NCI-H524 (cell line): ENCODE measurements at places on chromosomes 4 and X.
A peak's percentile ranks its signal among the peaks of the same experiment; 100 is the strongest.

- DNase-seq = no peak
Measured at GRCh38 chr4:103422467-103423219, 224.5 kb upstream of the CENPE start.

DNA sequence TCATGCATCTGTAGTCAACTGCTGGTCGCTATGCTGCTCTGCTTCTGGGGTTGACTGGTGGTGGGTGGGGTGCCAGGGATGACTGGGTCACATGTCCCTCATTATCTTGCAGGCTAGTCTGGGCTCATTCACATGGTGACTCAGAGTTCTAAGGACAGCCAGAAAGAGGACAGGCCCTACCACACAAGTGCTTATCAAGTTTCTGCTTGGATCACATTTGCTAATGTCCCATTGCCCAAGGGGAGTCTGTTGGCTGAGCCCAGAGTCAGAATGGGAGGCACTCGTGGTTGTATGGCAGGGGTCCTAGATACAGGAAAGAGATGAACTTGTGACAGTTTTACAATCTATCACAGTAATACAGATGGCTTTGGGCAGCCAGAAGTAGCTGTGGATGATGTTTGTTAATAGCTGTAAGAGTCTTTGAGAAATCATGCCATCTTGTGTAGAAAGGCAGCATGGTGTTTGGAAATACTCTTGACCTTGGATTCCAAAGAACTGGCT lies 221.3 kb downstream of the GPAT3 start:
- no peak for DNase-seq

DNA sequence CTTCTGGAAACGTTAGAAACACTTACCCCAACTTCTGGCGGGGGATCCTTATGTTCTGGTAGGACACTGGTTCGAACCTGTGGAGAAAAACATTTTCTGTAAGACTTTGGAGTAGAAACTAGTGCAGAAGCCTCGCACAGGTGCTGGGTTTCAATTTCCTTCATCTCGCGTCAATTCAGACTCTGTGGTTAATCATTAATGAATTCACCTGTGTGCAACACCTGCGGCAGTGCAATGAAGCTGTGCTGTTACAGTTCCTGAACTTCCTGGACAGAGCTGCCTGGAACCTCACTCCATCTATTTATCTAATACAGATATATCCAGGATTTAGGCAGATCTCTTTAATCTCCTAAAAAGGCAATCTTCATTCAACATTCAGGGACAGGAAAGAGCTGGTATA lies 531.4 kb downstream of the INPP4B start:
- no peak for DNase-seq

- DNase-seq = no peak
Measured at GRCh38 chr4:154004507-154005170, 215.8 kb upstream of the SFRP2 start.

DNA sequence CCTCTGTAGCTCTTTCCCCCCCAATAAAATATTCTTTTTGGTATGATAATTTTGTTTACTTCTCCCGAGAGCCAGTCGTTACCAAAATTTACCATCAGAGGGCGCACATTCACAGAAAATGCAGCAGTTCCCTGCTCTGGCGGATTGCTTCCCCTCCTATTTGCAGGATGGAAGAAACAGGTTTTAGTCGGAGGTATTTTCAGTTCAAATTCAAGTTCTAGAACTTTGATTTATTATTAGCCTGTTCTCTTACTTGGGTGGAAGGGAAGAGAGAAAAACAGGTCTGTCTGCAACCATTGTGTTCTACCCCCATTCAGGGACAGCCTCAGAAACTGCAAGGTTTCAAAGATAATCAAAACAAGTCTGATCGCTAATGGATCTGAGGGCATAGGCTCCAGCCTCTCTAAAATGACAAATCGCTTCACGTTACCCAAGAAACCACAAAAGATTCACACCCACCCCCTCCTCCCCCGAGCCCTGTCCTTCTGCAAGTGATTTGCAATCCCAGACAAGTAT lies 263.8 kb upstream of the RPS6KA3 start:
- DNase-seq = peak; percentile 78

DNA sequence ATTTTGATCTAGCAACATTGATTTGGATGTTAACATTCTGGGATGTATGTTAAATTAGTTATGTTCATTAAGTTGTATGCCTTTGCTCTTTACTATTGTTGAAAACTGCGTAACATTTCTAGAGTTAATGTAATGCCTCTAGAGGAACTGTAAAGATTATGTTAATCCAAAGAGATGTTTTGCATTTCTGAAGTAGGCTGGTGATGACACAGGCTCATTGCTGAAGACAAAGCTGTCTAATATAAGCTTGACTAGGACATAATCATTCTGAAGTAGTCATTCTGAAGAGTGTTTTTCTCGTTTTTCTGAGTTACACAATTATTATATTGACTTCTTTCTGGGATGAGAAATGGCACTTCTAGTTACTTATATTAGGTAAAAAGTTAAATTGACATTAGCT lies 72.9 kb downstream of the LRP2BP start:
- DNase-seq = no peak

GRCh38 chr4:158159054-158159717 lies 13.6 kb downstream of the GASK1B start:
- DNase-seq = no peak

DNA sequence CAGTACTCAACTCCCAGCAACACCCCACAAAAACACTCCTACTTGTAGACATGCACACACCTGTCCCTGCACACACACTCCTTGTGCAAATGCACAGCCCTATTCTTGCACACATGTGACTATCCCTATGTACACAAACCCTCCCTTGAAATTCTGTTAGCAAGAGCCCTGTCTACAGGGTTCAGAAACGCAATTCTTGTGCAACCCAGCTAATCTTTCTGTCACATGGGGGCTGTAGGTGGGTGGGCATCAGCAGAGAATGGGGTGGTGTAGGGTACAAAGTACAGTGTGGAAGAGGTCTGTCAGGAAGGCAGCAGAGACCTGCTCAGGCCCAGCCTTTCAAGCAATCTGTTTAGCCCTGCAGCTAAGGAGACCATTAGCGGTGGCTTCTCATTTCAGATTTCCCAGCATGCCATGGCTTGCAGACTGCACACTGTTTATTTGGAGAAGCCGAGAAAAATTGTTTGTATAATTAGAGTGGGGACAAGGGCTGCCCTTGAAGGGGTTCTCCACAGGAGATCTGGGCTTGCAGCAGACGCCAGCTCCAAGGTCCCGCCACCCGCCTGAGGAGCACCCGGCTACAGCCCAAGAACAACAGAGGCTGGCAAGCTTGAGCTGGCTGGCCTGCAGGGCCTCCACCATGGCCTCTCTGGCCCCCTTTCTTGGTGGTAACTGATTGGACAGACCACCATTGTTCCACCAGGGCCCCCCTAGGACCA lies 144.0 kb upstream of the PJA1 start:
- no peak for DNase-seq

- no peak for DNase-seq
Measured at GRCh38 chr4:145481942-145482208, 222 bp downstream of the SMAD1 start.

DNA sequence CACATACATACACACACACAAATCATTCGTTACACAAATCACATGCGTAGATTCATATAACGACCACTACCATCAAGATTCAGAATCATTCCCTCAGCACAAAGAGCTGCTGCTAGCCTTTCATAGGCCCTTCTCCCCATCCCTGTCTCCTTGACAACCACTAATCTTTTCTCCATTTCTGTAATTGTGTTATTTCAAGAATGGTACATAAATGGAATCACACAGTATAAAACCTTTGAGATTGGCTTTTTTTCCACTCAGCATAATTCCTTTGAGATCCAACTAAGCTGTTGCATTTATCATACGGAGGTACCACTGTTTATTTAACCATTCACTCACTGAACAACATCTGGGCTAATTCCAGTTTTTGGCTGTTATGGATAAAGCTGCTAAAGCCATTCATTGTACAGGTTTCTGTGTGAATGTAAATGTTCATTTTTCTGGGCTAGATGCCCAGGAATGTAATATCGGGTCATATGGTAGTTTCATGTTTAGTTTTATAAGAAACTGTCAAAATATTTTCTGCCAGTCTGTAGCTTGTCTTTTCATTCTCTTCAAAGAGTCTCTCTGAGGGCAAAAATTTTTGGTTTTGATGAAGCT lies 64.1 kb downstream of the USP11 start:
- DNase-seq = no peak

- no peak for DNase-seq
Measured at GRCh38 chr4:38223306-38223705, 263.1 kb downstream of the PTTG2 start.

DNA sequence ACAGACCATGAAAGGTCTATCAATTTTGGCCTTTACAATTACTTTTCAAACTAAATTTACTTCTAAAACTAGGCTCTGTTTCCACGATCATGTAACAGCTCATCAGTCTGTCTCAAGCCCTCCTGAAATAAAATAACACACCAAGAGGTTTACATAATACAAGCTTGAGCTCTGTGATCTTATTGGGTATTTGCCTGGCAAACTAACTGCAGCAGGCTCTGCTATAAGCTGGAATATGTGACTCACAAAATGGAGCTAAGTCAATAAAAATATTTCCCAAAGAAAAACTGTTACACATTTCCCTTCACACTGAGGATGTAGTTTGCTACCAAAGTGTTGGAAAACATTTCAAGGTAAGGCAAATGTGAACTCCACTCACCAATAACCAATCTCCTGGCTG lies 94.7 kb upstream of the GPM6B start:
- no peak for DNase-seq

DNA sequence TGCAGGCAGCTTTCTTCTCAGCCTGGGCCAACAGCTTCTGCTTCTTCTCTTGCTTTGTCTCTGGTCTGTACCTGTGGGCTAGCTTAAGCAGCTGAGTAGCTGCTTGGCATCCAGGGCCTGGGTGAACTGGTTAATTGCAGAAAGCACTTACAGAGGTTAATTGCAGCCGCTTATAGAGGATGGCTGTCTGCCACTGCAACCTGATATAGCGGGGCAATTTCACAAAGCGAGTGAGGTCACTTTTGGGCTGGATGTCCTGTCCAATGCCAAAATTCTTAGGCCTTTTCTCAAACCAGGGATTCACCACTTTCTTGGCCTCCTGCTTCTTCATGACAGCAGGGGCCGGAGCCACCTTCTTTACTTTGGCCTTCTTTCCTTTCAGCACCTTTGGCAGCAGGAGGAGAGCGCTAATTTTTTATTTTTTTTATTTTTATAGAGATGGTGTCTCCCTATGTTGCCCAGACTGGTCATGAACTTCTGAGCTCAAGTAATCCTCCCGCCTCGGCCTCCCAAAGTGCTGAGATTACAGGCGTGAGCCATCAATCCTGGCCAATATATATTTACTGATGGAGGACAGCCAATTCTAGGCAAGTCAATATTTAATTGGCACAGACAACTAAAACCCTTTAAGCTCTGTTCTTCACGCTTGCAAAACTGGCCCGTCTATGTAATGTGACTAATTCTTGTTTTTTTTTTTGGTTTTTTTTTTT lies 61.0 kb downstream of the ENOPH1 start:
- peak; percentile 2 for DNase-seq

DNA sequence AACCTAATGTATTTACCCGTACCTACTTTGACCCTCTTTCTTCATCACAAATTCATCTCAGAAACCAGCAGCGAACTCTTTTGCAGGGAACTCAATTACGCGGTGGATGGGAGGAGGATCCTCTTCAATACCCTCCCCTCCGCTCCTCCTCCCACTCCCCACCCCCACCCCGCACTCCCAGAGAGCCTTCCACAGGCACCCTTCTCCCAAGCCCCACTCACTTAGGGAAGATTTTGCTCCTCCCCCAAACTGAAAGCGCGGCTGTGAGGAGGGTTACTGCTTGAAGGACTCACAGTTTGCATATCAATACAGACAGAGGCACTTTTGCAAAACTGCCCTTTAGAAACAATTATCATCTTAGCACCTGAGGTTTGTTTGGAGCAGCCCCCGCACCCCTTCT lies 960 bp upstream of the IL1RAPL1 start:
- DNase-seq = peak; percentile 12

DNA sequence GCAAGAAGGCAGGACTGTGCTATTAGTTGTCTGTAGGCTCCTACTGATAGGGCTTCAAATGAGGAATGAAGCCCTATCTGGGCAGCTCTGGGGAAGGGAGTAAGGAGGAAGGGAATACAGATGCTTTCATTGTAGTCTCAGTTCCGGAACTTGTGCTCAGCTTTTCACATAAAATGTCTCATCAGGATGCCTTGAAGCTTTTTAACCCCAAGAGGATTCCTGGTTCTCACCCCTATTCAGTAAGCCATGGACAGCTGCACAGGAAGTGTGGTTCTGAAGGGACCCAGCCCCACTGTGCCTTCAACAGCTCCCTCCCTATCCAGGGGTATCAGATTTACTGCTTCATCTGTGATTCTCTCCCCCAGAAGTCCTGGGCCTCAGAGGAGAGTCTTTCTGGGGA lies 5.0 kb downstream of the ARMCX5 start:
- peak; percentile 53 for DNase-seq

DNA sequence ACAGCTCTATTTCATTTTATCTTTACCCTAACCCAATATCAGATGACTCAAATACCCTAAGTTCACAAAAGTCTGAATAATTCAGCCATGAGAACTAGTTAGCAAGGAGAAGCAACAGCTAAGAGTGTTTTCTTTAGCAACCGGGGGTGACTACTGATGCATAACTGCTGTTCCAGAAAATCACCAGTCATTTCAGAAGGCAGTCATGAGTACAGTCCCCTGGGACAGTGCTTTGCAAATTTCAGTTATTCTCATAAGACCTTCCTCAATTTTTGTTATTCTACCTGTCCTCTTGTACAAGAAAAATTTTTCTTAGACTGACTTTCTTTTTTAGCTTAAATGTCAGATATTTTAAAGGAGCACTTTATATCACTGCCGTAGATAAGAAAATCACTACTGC lies 16.4 kb downstream of the BANK1 start:
- no peak for DNase-seq

DNA sequence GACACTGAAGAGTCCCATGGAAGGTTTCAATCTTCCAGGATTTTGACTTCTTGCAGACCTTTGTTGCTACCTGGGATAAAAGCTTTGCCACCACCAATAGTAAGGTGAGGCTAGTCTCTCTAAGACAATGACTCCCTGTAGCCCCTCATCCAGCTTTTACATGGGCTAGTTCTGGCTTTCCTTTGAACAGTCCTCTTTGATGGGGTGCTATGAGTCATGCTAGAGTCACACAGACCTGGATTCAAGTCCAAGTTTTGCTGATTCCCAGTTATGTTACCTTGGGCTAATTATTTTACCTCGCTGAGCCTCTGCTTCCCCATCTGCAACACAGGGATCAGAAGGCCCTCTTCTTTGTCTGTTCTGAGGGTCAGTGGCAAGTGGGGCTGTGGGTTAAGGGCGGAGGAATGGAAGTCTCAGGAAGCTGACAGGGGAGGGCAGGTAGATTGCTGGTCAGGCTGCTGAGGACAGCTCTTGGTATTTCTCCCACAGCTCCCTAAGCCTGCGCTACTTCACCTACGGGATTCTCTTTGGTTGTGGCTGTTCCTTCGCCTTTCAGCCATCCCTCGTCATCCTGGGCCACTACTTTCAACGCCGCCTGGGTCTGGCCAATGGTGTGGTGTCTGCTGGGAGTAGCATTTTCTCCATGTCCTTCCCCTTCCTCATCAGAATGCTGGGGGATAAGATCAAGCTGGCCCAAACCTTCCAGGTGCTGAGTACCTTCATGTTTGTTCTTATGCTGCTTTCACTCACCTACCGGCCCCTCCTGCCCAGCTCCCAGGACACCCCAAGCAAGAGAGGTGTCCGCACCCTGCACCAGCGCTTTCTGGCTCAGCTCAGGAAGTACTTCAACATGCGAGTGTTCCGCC lies 90.3 kb downstream of the RLIM start:
- DNase-seq = no peak

- no peak for DNase-seq
Measured at GRCh38 chrX:98380556-98380955, 1496.8 kb downstream of the RPA4 start.
